ENCODE measurements at places on chromosomes 7 and 10.
A peak's percentile ranks its signal among the peaks of the same experiment; 100 is the strongest.

- DNase-seq: peak; percentile 83
These were observed 82.7 kb downstream of the PLCE1 start for GRCh38 chr10:94076325-94076841.

DNA sequence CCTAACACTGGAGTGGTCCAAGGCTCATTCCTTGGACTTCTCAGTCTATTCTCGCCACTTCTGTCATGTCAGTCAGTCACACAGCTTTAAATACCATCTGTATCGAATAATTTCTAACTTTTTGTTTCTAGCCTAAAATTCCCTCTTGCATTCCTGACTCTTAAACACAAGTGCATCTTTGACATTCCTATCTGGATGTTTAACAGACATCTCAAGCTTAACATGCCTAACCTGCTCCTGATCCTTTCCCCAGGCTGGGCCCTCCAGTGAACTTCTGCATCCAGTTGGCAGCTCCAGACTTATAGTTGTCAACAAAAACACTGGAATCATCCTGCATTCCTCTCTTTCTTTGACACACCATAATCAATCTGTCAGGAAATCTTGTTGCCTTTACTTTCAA, 4.5 kb upstream of the ABCB4 start:
- no peak for DNase-seq

DNA sequence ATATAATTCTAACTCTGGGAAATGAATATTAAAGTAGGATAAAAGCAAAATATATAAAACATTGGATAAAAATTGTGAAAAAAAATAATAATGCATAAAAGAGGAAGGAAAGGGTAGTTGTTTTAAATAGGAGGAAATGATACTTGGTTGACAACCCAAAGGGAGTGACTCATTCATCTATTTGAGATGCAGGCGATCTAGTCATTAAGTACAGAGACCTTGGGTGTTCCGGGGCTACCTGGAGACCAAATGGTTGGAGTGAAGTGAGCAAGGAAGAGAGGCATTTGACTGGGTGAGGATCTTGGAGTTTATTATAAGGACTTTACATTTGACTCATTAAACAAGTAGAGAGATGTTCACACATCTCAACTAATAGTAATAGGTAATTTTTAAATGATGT, 111.0 kb downstream of the LRRTM3 start:
- DNase-seq: no peak

DNA sequence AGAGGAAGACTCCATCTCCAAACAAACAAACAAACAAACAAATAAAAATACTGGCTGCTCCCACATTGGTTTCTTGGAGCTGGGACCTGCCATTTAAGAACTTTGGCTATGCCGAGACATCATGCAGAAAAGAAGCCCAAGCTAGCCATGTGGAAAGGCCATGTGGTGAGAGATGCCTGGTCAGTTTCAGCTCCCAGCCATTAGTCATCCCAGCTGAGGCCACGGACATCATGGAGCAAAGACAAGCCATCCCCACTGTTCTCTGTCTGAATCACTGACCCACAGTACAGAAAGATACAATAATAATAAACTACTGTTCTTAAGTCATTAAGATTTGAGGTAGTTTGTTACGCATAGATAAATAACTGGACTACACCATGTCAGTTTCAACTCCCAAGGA, 70.0 kb upstream of the PCBD1 start:
- DNase-seq: peak; percentile 13

- peak; percentile 9 for DNase-seq
These were observed 236.9 kb downstream of the REEP3 start for GRCh38 chr10:63758080-63758479.

DNA sequence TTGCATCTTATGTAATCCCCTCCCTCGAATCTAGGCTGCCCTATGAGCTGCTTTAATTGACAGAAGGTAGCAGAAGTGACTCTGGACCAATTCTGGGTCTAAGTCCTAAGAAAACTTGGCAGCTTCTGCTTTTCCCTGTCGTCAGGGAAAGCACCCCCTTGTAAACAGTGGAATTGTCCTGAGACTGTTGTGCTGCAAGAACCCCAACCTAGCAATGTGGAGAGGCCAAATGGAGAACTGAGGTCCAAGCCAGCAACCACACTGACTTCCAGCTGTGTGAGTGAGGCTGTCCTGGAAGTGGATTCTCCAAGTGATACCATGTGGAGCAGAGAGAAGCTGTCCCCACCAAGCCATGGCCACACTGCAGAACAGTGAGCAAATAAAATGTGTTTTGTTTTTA, 75.5 kb downstream of the ARHGAP22 start:
- DNase-seq: no peak

- no peak for DNase-seq
These were observed 49.7 kb upstream of the ANTXRL start for GRCh38 chr10:46236941-46237681.

- DNase-seq: no peak
These were observed 163.3 kb upstream of the PRKCQ start for GRCh38 chr10:6743291-6743849.

GRCh38 chr7:13894377-13894776, 95.1 kb downstream of the ETV1 start:
- DNase-seq: no peak

- no peak for DNase-seq
These were observed 18.5 kb upstream of the AGR3 start for GRCh38 chr7:16900209-16900768.

- no peak for DNase-seq
These were observed 126.7 kb downstream of the INHBA start for GRCh38 chr7:41576166-41576565.

DNA sequence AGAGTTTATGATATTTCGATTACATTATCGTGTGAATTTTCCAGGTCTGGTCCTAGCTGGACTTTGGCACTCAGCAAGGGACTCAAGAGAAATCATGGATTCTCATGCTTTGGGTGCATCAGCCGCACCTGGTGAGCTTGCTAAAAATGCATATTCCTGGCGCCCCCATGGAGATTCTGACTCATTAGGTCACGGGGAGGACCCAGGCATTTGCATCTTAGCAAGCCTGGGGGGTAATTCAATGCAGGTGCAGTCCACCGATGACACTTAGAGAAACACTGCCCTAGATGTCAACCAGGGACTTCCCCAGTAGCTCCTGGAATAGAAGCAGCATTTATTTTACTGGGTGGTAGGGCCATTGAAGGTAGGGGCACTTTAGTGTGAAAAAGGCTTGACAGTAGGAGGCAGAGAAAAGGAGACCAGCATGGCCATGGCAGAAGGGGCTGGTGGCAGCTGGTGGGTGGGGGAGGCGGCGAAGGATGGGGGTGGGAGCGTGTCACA, 29.9 kb upstream of the PDCD4 start:
- no peak for DNase-seq

- DNase-seq: no peak
These were observed 19.8 kb downstream of the TSPAN14 start for GRCh38 chr10:80473692-80474596.

DNA sequence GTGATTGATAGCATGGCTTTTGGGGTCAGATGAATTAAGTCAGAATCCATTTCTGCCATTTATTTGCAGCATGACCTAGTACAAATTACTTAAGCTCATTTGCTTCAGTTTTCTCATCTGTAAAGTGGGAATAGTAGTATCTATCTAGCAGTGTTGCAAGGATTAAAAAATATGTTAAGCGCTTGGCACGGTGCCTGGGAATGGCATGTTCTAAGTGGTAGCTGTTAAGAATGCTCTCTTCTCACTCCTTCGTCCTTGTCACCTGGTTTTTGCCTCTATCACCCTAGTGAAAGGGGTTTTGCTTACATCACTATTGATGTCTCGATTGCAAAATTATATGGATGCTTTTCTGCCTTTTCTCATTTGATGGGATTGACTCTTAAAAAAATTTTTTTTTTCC, 7.4 kb downstream of the TMEM248 start:
- DNase-seq: no peak

DNA sequence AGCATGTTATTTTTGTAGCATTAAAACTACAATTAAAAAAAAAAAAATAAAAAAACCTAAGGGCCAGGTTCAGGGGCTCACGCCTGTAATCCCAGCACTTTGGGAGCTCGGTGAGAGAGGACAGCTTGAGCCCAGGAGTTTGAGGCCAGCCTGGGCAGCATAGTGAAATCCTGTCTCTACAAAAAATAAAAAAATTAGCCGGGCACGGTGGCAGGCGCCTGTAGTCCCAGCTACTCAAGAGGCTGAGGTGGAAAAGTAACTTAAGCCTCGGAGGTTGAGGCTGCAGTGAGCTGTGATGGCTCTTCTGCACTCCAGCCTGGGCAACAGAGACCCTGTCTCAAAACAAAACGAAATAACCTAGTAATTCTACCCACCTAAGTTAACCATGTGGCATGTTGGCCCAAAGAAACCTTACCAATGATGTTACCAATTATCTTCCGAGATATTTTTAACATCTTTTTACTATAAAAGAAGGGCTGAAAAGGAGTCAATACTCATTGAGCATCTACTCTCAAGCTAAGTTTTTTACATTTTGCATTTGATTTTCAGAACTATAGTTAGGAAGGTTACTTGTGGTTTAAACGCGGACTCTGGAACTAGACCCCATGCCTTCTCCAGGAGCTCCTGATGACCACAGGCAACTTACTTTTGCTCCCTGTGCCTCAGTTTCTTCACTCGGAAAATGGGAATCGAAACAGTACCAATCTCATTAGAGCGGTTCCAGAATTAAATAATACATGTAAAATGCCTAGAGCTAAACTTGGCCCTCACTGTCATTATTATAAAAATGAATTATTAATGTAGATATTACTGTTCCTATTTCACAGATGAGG, 1.4 kb downstream of the ITGB1 start:
- DNase-seq: no peak

GRCh38 chr7:69989551-69989950, 391.3 kb downstream of the AUTS2 start:
- no peak for DNase-seq

DNA sequence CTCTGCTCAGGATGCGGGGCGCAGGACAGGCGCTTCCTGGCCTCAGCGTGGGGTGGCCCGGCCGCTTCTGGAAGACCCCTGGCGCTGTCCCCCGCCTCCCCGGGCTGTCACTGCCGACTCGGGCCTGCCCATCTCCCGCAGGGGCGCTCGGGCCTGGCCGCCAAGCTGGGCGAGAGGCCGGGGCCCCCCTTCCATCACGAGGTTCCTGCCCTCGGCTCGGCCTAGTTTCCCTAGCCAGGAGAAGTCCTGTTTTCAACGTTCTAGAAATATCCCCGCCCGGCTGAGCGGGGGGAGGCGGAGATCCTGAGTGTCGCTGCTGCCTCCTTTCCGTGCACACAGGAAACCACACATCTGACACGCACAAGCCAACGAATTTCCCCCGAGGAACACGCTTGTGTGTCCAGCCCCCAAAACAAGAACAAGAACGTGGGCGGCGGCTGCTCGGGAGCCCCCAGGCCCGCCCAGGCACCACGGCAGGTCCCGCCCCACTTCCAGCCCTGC, 33.7 kb downstream of the AP5Z1 start:
- no peak for DNase-seq

GRCh38 chr10:53161231-53161630, 388.6 kb upstream of the MBL2 start:
- no peak for DNase-seq

DNA sequence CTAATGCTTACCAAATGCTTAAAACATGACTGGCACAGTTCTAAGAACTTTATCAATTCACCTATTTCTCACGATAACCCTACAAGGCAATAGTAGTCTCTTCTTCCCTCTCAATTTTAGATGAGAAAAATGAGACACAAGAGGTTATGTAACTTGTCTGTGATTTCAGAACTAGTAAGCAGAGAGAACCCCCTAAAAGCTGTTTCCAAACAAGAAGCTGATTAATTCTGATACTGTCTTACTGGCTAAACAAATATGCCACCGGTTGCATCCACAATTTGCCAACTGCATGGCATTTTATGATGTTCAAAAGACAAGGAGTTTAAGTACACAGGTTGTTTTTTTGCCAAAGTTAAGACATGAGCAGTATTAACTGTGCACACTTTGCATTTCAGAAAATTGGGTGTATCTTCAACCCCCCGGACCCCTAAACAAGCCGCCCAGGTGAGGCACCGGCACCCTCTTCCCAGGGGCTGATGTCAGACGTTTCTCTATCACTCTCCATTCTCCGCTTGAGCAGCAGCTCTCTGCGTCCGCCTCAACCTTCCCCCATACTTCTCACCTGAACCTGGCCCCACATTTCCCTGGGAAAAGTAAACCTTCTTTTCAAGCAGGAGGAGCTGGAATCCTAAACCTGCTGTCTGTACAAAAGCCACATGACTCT, 21.7 kb downstream of the RSU1 start:
- DNase-seq: no peak

- no peak for DNase-seq
These were observed 14.2 kb downstream of the UCMA start for GRCh38 chr10:13219685-13220670.

DNA sequence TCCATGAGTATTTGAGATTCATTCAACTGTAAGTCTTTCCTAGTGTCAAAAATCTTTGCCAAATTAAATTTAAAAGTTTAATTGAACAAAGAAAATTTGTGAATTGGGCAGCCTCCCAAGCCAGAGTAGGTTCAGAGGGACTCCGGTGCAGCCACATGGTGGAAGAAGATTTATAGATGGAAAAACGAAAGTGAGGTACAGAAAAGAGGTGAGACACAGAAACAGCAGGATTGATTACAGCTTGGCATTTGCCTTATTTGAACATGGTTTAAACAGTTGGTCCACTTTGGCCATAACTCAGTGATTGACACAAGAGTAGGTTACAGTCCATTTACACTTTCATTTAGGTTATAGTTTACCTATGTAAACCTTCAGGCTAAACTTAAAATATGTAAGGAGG, 465.8 kb downstream of the ARL4A start:
- DNase-seq: no peak

DNA sequence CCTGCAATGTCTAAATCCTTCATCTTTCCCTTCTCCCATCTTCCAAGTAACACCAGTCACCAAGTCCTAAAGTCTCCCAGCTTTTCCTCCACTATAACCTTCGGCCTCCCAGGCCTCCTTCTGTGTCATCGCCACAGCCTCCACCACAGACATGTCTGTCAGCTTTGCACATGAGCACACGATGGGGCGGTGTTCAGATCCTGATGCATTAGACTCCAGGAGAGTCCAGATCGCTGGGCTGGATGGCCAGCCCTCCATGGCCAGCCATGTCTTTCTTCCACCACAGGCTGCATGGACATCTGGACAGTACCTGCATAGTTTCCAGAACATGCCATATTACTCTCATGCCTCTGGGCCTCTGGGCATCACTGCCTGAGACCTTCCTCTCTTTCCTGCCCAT, 974.2 kb upstream of the ZNF722 start:
- DNase-seq: no peak

GRCh38 chr10:73857446-73857845, 16.9 kb downstream of the CAMK2G start:
- no peak for DNase-seq

- DNase-seq: no peak
These were observed 242.6 kb downstream of the GLRX3 start for GRCh38 chr10:130378556-130379400.

- DNase-seq: peak; percentile 14
These were observed 210.5 kb downstream of the ARHGAP21 start for GRCh38 chr10:24513155-24513554.

- no peak for DNase-seq
These were observed 399.5 kb downstream of the RPS24 start for GRCh38 chr10:78433076-78433595.

DNA sequence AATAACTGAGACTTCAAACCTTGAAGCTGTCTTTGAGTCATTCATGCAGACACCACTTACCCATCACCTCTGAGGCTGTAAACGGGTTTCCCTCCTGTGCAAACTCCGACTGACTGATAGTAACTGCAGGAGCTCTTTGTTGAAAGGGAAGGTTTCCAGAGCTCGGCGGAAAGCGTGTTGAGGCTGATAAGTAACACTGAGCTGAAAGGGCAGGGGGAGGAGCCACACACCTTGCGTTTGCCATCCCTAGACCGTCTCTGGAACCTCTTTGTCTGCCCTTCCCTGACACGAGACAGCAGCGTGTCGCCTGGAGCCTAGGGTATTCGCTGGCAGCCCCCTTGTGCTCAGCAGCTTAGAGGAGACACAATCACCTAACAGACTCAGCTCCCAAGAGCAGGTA, 134.0 kb downstream of the PAXIP1 start:
- DNase-seq: no peak

Measured in stromal cell of bone marrow (primary cell).